Fibroblast of the aortic adventitia (primary cell): ENCODE measurements at places on chromosomes 1 and 21. TPM values are rescaled to one million over a fixed set of nuclear protein-coding genes. Genes with fewer than 3 reads are reported as not detected.

DNA sequence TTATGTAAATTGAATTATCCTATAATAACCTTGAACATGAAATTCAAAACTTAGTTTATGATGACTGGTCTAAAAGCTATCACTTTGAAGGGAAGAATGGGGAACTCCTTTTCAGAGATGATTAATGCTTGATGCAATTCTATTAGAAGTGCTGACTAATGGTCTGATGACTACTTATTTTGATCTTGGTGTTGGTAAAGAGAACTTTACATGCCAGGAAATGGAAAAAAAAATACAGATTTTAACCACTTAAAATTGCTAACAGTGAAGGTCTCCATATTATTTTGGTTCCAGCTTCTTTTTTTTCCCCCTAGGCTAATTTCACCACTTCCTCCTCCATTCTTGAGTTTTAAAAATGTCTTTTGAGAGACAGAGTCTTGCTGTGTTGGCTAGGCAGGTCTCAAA is 22.9 kb downstream of the S1PR1 start:
- DNase-seq = peak; percentile 89

The SFT2D2 gene
- total RNA-seq = 46.0 and 72.8 TPM in 2 replicates

The IGSF5 gene
- 0.09 TPM in 1 of 2 replicates, not detected in the other for total RNA-seq

DNA sequence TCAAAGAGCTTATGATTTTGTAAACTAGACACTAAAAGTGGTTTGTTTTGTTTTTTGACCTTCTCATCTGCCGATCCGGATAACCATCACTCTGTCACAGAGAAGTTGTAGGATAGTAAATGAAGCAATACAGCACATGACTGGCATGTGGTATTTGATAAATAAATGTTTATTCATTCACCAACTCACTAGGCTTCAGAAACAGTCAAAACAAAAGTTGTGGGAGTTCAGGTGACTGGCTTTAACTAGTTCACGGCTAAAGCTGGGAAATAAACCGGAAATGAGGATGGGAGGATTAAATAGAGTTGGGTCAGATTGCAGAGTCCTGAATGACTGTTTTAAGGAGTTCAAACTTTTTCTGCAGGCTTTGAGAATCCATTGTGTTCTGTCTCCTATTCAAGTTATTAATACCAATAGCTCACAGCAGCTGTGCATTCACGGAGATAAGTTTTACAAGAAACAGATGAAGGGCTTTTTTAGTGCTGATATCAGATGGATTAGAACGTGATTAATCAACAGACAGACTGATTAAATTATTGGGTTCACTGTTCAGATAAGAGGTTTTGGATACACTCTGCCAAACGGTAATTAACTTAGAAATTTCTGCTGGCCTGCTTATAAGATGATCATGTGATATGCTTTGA is 463.3 kb downstream of the DPYD start:
- DNase-seq = peak; percentile 35

- DNase-seq = peak; percentile 22
Observed at GRCh38 chr21:35585155-35585554, 475.2 kb downstream of the SETD4 start.

The MYBPH gene
- total RNA-seq = 0.08 TPM in 1 of 2 replicates, not detected in the other

DNA sequence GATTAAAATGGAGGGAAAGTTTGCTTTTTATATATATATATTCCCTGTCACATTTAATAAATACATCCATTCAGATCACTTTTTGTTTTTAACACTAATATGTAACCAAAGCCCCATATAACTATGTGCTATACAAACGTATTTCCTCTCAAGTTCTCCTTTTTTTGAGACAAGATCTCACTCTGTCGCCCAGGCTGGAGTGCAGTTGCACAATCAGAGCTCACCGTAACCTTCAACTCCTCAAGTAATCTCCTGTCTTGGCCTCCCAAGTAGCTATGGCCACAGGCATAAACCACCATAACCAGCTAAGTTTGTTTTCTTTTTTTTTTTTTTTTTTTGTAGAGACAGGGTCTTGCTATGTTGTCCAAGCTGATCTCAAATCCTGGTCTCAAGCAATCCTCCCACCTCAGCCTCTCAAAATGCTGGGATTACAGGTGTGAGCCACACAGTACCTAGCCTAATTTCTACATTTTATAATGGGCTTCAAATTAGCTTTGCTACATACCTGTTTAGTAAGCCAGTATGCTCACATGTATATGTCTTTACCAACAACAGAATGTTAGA is 120.0 kb downstream of the TGFBR3 start:
- DNase-seq = no peak

GRCh38 chr1:44624268-44624901 is 49.9 kb downstream of the TMEM53 start:
- no peak for DNase-seq

The CELA3B gene
- not detected in 2 replicates for total RNA-seq
